ENCODE measurements at places on chromosomes 3 and 15.

- DNase-seq, result no peak
Measured at GRCh38 chr15:77012868-77013267, 17.9 kb downstream of the PSTPIP1 start.

- DNase-seq, result no peak
Measured at GRCh38 chr3:191105418-191105817, 93.6 kb upstream of the OSTN start.

- DNase-seq, result no peak
Measured at GRCh38 chr3:43366481-43366880, 80.1 kb downstream of the SNRK start.

GRCh38 chr3:15795651-15796308, 2.0 kb downstream of the ANKRD28 start:
- DNase-seq, result no peak

DNA sequence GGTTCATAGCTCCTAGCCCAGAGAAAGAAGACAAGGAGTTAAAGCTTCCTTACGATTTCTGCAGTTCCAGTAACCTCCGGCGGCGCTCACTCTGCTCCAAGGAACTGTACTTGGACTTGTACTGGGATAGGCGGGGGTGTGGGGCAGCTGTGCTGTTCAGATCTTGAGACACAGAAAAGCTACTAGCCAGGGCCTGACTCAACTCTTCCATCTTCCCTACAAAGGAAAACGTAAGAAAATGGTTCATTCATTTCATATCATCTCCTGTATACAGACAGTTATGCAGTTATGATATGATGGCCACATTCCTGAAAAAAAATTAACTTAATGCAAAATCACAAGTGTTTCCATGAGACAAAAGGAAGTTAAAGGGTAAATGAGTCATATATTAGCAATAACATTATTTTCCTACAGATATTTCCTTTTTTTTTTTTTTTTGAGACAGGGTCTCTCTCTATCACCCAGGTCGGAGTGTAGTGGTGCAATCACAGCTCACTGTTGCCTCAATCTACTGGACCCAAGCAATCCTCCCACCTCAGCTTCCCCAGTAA, 4.6 kb downstream of the SNUPN start:
- no peak for DNase-seq

DNA sequence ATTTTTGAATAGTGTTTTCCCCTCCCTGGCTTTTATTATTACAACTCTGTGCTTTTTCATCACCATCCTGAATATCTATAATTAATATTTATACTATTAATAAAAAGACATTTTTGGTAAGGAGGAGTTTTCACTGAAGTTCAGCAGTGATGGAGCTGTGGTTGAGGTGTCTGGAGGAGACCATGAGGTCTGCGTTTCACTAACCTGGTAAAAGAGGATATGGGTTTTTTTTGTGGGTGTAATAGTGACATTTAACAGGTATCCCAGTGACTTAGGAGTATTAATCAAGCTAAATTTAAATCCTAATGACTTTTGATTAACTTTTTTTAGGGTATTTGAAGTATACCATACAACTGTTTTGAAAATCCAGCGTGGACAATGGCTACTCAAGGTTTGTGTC, 24.4 kb downstream of the CTNNB1 start:
- no peak for DNase-seq

GRCh38 chr15:48996276-48996675, 32.6 kb upstream of the SHC4 start:
- no peak for DNase-seq

DNA sequence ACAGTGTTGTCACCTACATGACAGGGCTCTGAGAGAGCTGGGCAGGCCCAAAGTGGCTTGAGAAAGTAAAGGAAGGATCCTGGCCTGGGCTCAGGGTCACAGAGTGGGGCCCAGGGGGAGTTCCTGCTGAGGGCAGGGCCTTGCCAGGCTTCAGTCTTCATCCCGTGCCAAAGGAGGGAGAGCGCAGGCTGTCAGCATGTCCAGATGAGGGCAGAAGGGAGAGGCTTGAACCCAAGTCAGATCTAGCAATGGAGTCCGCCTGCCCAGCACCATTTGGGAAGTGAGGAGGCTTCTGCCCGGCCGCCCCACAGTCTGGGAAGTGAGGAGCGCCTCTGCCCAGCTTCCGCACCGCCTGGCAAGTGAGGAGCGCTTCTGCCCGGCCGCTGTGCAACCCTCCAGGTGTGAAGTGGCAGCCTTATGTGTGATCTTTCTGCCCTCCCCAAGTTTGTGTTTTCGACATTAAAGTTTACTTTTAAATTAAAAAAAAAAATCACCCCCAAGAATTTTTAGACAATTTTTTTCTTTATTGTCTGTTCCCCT, 303.6 kb upstream of the PROK2 start:
- no peak for DNase-seq

DNA sequence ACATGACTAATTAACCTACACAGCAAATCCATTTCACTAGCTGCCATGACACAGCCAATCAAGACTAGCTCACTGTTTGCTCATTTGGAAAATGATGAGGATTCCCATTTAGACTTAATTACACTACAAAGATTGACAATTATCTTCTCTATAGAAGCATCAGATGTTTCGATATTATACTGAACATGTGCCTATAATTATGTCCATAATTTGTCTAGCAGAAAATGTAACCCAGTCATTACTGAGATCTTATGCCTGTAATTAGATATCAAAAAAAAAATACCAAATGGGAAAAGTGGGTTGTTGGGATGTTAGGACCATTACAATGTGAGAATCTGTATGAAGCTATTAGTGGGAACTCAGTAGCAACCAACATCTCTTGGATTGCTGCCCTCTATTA, 344.2 kb upstream of the MCTP2 start:
- DNase-seq, result no peak

- DNase-seq, result no peak
Measured at GRCh38 chr3:34956511-34956910, 682.8 kb upstream of the ARPP21 start.

DNA sequence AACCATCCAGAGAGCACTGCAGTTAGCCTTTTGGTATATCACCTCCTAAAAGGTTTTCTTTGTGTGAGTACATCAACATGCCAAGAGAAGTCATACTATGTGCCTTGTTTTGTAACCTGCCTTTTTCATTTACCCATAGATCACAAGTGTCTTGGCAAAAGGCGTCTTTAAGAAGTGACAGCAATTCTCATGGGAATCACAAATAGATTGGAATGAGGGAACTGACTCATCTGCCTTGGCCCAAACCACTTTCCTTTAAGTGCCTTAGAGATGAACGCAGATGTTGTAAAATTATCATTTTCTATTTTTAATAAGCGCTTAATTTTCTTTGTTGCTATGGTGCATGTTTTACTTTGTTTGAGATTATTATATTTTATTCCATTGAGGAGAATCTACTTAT, 20.7 kb upstream of the POMGNT2 start:
- no peak for DNase-seq

DNA sequence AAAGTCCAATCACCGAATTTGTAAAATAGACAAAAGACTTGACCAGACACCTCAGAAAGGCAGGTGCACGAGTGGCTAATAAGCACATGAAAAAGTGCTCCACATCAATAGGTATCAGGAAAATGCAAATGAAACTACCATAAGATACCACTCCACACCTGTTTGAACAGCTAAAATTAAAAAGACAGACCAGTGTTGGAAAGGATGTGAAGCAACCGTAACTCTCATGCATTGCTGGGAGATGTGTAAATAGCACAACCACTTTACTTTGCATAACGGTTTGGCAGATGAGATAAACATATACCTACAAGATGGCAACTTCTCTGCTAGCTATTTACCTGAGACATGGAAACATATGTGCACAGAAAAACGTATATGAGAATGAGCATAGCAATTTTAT, 56.9 kb downstream of the CADPS start:
- DNase-seq, result no peak

- no peak for DNase-seq
Measured at GRCh38 chr3:128238184-128238489, 84.9 kb downstream of the EEFSEC start.

DNA sequence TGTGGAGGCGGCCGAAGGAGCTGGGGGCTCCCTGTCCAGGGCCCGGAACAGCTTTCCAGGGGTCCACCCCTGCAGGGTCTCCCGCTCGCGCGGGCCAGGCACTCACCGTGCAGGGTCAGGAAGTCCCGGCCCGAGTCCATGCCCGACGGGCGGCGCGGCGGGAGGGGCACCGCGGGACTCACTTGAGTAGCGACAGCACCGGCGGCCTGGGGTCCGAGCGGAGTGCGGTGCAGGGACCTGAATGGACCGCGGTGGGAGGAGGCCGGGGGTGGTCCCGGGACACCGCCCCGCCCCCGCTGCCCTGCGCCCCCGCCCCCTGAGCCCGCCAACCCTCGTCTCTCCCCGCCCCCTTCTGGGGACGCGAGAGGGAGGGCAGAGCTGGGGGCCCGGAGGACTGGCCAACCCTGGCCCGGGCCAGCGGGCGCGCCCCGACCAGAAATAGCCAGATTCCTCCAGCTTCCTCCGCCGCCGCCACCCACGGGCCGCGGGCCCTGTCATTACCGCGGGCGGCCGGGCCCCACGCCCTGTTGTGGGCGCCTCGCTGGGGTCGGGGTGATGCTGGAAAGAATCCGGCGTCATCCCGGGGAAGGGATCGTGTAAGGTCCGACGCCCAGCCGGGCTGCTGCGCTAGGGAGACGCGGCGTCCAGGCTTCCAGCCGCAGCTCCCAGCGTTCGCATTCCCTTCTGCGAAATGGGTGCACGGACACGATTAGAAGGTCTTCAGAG, at the start of gene PLCD1:
TSS of gene PLCD1 (minus strand) at position 243 of the 726 bp plus-strand sequence. CDS start at position 140, 103 bp downstream.
- DNase-seq, result no peak

- no peak for DNase-seq
Measured at GRCh38 chr15:59017449-59017848, 30.0 kb downstream of the RNF111 start.

DNA sequence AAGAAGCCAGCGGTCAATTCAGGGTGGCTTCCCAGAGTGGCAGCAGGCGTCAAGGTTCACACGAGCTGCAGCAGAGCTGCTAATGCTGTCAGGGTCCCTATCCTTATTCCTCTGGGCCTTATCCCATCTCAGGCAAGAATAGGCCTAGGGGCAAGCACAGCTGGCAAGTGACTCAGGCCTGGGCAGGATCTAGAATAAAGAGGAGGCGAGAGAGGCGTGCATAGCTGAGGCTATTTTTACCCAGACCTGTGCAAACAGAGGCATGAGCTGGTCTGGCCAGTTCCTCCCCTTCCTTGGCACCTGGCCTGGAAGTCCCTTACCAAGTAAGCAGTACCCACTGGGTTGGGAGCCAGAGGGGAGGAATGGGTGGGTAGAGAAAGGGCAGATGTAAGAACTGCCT, 12.2 kb upstream of the VIPR1 start:
- DNase-seq, result no peak

DNA sequence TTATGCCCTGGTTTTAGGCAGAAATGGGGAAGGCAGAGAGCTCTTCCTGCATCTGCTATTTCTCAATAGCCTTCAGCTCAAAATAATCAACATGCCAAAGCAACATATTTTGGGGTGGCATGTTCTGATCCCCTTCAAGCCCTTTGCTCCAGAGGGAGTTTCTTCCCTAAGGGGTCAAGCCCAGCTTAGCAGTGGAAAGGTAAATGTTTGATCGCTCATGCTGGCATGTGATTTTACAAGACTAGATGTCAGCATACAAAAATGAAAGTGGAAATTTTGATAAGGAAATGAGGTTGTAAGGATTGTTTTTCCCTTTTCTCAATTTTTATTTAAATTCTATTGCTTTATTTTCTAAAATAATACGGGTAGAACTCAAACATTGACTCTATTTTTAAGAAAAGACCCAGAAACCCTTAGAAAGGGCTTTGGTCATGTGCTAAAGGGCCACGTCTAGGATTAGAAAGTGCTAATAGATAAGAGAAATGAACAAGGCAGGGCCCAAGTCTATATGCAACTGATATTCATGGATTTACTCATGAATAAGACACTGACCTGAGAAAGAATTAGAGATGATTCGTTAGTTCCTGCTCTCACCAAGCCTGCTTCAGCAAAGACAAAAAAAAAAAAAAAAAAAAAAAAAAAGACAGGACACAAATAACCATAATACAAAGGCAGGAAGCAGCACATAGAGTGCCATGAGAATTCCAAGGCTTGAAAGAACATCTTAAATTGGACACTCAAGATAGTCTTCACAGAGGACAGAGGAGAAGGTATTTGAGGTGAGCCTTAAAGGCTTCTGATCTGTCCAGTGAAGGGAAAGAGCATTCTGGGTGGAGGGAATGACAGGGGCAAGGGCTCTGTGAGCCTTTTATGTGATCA, 55.0 kb upstream of the NR2E3 start:
- no peak for DNase-seq

DNA sequence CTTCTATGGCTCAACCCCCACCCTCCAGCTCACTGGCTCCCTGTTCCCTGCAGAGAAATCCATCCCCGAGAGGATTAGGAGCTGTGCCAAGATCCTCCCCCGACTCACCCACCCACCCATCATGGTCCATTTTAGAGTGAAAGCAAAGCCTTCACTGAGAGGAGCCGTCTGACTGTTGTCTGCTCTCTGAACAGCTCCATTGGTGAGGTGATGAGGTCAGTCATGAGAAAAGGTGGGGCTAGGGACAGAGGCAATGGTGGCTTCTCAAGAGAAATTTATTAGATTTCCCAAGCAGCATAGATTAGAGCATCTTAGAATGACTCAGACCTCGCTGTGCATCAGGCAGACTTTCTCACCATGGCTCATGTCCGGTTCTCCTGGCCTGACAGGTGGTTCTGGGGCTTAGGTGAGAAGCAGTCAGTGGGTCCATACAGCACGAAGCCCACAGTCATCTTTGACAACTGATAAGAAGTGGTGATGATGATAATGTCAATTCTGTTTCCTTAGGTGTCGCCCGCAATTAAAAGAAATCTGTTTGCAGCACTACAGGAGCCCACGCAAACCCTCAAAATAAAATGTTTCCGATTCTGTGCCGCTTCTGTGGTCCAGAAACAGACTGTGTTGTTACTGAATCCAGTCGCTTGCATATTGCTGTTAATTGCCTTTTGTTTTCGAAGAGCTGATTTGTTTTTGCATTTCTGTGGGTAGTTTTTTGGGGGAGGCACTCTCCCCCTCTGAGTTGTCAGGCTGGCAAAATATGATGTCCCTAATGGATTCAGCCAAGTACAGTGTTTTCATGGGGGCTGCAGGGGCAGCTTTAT, 24.8 kb upstream of the RHO start:
- DNase-seq, result no peak

DNA sequence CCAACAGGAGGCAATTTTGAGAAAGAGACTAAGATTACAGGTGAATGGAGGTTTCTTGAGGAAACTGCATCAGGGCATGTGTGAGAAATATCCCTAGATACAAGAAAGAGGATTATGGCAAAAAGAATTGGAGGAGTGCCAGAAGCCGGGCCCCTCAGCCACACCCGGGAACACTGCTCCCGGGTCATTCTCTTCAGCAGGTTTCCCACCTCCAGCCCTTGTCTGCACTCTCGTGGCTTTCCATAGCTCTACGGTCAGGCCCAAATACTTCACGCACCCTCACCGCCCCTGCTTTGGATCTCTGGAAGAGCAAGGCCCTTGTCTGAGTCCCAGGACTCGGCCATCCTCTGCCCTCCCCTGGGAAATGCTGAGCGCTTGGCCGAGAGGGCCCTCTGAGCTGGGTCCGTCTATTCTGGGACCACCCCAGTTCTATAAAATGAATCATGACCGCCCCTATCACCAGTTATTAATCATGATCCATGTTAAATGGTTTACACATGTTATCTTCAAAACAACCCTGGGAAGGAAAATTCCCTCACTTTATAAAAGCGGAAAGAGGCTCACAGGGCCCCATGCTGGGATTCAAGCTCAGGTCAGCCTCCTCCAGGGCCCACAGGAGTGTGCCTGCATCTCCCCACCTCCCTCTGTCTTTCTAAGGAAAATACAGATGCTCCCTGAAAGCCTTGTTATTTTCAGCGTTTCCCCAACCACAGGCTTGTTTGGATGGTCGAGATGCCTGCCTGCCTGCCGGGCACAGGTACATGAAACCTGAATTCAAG, 38.8 kb upstream of the SPTBN5 start:
- no peak for DNase-seq

GRCh38 chr3:164007765-164008164, 1070.5 kb downstream of the SI start:
- no peak for DNase-seq

All from keratinocyte (primary cell).